Lung (tissue), 17 donors: ENCODE measurements at places on chromosomes 11 and 22. TPM values are rescaled to one million over a fixed set of nuclear protein-coding genes. Genes with fewer than 3 reads are reported as not detected.
A peak's percentile ranks its signal among the peaks of the same experiment; 100 is the strongest.

TRIM51 gene
- not detected for total RNA-seq

GRCh38 chr22:44686873-44687600, 15.0 kb upstream of the PRR5 start:
- peak; percentile 91 for DNase-seq

- peak; percentile 63 for DNase-seq
These were observed 32.7 kb downstream of the GRAMD4 start for GRCh38 chr22:46652847-46653331.

GRCh38 chr11:70505761-70506657, 107.7 kb downstream of the CTTN start:
- no peak for DNase-seq

DNA sequence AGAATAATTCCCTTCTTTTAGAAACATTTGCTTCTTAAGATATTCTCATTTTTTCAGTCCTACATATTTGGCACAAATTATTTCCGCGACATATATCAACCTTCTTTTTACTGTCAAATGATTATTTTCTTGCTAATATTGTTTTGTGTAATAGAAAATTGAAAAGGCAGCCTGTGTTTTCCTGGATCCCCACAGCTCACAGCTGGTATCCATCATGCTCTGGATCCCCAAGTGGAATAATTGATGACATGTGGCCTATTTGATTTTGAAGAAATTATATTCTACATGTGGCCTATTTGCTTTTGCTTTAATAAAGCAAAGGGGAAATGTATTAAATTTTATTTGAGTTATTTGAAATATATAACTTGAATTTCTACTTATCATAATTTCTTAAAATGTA, 199.4 kb upstream of the LUZP2 start:
- DNase-seq, result no peak
